Kidney (tissue), 22 donors: ENCODE measurements at places on chromosomes 4 and X. TPM values are rescaled to one million over a fixed set of nuclear protein-coding genes. Genes with fewer than 3 reads are reported as not detected.

DNA sequence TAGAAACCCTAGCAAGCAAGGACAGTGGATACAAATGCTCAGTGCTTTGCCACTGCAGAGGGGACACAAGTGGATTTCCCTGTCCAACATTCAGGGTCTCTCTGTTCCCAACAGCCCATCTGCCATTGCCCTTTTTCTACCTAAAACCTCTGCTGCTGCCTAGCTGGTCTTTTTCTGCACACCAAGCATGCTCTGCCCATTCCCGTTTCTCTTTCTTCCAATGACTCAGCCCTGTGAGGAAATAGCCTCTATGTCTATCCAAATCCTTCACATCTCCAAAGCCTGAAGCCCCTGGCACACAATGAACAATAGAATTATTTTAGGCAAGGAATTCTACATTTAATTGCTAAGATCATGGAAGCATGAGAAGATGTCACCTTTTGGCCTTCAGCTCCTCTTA lies 5.7 kb upstream of the AMELX start:
- no peak overlapping the region for H3K27ac ChIP-seq
- no peaks in the 10 kb centered on the region for H3K4me1 ChIP-seq
- peaks cover 2% of the 10 kb centered on the region for H3K27me3 ChIP-seq
- H3K36me3 ChIP-seq, result no peaks in the 10 kb centered on the region

DNA sequence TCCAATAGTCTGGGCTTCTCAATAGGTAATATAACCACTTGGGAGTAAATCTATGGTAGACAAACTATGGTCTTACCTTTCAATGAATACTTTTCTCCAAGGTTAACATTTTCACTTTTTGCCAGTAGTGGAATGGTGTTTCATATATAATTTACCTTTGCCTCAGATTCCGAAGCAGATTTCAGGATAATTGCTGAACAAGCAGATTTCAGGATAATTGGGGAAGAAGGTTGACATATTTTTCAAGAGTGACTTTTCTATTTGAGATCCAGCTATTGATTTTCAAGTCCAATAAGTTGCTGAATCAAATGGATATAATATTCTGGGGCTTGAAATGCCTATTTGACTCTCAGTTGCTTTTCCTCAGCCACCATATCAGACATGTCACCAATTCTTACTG lies 63.6 kb downstream of the SYTL5 start:
- H3K4me1 ChIP-seq, result no peaks in the 10 kb centered on the region
- H3K27me3 ChIP-seq, result no peaks in the 10 kb centered on the region
- no peak overlapping the region for H3K4me3 ChIP-seq
- no peak overlapping the region for H3K27ac ChIP-seq
- no peak for DNase-seq

- H3K4me1 ChIP-seq, result no peaks in the 10 kb centered on the region
- H3K27ac ChIP-seq, result no peak overlapping the region
Observed at GRCh38 chr4:53431052-53431451, 53.6 kb downstream of the FIP1L1 start.

- DNase-seq, result peak; percentile 50
- H3K4me3 ChIP-seq, result peak overlapping the region; percentile 4
- peak overlapping the region; percentile 84 for H3K27ac ChIP-seq
- no peaks in the 10 kb centered on the region for H3K27me3 ChIP-seq
- H3K4me1 ChIP-seq, result peaks cover 15% of the 10 kb centered on the region
- H3K36me3 ChIP-seq, result peaks cover 2% of the 10 kb centered on the region
Observed at GRCh38 chr4:186149872-186150271, 41.5 kb upstream of the CYP4V2 start.

- H3K36me3 ChIP-seq, result no peaks in the 10 kb centered on the region
- no peaks in the 10 kb centered on the region for H3K4me1 ChIP-seq
- no peak overlapping the region for H3K27ac ChIP-seq
Observed at GRCh38 chr4:2331519-2332200, 69.8 kb upstream of the MXD4 start.

BEND4 gene
- not detected for polyA plus RNA-seq

GRCh38 chrX:72652082-72652481 lies 62.0 kb downstream of the PHKA1 start:
- no peaks in the 10 kb centered on the region for H3K4me1 ChIP-seq
- H3K36me3 ChIP-seq, result no peaks in the 10 kb centered on the region
- no peak overlapping the region for H3K27ac ChIP-seq
- H3K4me3 ChIP-seq, result no peak overlapping the region
- no peak for DNase-seq

TRAM1L1 gene
- polyA plus RNA-seq, result 7.2 TPM

DNA sequence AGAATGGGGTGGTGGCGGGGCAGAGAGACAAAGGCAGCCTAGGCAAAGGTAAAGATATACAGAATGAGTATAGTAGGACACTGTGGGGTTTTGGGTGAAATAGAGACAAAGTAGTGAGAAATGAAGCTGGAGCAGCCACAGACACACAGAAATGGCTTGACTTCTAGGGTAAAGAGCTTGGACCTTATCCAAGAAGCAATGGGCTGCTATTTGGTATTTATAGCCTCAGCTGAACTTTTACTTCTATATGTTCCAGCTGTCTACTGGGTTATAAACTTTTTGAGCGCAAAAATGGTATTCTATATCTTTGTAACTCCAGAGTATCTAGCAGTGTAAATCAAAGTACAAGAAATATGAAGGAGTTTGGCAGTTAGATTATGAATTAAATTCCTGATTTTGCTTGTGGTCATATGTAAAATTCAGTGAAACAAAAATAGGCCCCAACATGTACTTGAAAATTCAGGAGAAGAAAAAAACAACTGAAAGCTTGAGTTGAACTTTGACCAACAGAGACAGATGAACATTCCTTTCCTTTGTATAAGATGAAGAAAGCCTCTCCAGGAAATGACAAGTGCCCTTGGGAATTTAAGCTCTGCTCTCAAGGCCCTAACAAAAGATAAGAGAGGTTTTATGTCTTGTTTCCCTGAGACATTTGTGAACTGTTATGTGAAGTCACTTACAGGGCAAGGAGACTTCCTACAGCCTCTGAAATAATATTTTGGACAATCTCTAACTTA lies 354.1 kb downstream of the CHIC1 start:
- H3K36me3 ChIP-seq, result no peaks in the 10 kb centered on the region
- no peak for DNase-seq
- H3K27me3 ChIP-seq, result peaks cover 5% of the 10 kb centered on the region
- no peak overlapping the region for H3K4me3 ChIP-seq
- H3K4me1 ChIP-seq, result no peaks in the 10 kb centered on the region

GRCh38 chrX:103730796-103731493 lies 20.2 kb downstream of the TMEM31 start:
- peaks cover 7% of the 10 kb centered on the region for H3K27me3 ChIP-seq
- no peak overlapping the region for H3K4me3 ChIP-seq
- H3K36me3 ChIP-seq, result no peaks in the 10 kb centered on the region
- no peak for DNase-seq
